ENCODE measurements at places on chromosomes 11 and 22.

DNA sequence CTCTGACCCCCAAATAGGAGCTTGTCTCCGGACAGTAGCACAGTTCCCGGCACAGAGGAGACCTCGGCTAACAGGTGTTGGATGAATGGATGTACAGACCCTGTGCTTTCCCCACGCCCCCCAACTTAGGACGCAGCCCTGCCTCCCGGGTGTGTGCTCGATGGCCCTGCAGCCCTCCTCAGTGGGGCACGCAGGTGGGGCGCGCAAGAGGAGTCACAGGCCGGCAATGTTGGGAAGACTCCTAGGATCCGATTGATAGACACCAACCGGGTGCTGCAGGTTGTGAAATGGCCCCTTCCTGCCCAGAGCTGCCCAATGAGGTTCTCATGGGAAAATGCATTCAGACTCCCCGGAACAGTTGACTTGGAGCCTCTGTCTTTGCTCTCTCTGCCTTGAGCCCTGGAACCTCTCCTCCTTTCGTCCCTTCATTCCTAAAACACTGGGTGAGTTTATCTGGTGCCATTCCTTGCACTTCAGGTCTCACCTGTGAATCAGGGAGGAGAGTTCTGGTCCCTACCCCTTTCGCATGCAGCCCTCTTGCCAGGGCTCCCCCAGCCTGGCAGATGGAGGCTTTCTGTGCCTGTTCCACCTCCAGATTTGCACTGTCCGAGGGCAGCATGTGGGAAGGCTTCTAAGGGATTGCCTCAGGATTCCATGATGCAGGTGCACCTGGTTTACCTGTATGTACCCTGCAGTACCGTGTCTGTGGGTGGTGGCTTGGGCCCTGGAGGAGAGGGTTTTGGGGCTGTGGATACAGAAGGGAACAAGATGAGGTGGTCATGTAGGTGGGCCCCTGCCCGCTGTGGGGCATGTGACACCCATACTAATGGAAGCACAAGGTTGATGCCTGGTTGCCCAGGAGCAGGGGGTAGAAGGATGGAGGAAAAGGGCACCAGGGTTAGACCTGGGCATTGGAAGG is 1.2 kb downstream of the MICALL1 start:
- DNase-seq: no peak

- DNase-seq: no peak
Measured at GRCh38 chr11:44915621-44916020, 35.1 kb downstream of the TP53I11 start.

DNA sequence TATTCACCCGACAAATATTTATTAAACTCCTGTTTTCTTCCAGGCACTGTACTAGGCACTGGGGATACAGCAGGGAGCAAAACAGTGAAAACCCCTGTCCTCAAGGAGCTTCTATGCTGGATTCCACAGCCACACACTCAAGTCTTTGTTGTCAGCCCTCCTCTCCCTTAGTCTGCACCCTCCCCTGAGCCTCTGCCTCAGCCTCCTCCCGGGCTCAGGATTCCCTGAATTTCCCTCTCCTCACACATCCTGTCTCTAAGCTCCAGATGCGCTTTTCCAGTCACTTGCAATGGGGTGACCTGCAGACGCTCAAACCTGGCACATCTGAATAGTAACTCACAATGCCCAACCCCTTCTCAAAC is 13.5 kb upstream of the TUB start:
- DNase-seq: no peak

- no peak for DNase-seq
Measured at GRCh38 chr11:49424136-49424535, 215.7 kb upstream of the FOLH1 start.

DNA sequence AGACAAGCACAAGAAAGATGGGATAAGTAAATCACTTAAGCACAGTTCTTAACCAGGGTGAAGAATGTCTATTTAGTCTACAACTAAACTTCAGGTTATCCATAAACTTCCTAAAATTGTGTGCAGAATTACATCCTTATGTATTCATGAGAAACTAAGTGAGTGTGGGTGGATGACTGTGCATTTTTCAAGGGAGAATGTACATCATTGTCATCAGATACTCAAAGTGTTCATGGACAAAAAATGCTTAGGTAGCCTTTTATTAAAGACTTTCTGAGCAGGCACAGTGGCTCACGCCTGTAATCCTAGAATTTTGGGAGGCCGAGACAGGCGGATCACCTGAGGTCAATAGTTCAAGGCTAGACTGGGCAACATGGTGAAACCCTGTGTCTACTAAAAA is 2023.8 kb downstream of the LRRC4C start:
- DNase-seq: no peak

- DNase-seq: no peak
Measured at GRCh38 chr22:45218976-45219375, 21.7 kb downstream of the KIAA0930 start.

- DNase-seq: no peak
Measured at GRCh38 chr11:75592715-75593114, 30.7 kb downstream of the SERPINH1 start.

DNA sequence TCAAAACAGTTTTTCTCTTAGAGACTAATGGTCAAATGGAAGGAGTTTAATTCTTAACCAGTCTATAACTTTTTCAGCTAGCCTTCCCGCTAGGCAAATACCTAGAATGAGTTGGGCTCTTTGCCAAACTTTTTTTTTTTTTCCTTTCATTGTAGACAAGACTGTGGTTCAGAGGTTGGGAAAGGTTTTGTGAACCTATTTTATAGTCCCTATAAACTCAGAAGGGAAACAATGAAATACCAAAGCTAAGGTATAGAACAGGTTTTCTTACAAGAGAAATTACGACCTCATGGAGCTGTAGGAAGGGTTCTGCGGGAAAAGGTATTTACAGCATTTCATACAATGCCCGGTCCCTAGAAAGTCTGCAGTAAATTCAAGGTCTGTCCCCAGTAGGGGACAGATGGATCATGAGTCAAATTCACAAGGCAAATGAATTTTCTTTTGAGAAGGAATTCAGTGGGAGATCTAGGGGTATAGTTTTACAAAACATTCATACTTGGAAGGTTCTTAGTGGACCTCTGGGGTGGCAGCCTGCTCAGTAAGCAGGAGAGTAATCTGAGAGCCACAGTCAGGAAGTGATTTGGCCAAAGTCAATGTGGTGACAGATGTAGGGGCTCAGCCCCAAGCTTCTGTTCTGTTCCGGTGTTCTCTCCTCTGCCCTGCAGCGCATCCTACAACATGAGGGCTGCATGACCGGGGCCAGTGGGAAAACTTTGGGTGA is 146.8 kb downstream of the DBX1 start:
- no peak for DNase-seq

DNA sequence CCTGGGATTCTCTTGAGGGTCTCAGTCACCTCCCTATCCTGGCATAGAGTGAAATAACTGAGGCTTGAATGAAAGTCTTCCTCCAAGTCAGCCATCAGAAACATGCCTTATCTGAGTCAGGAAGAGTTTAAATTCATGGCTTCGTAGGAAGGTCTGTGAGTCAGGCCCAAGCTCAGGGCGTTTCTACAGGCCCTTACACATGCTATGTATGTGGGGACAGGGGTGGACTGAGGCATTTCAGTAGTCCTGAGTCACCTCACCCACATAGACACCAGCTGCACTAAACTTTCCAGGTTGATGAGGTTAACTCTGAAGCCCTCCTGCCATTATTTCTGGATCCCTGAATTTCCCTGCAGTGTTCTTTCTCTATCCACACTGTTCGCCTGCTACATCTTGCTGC is 134.6 kb upstream of the RCN1 start:
- no peak for DNase-seq

GRCh38 chr11:20031155-20032001 is 128.9 kb downstream of the DBX1 start:
- DNase-seq: no peak

GRCh38 chr22:42344361-42344905 is 74.0 kb upstream of the TCF20 start:
- no peak for DNase-seq

DNA sequence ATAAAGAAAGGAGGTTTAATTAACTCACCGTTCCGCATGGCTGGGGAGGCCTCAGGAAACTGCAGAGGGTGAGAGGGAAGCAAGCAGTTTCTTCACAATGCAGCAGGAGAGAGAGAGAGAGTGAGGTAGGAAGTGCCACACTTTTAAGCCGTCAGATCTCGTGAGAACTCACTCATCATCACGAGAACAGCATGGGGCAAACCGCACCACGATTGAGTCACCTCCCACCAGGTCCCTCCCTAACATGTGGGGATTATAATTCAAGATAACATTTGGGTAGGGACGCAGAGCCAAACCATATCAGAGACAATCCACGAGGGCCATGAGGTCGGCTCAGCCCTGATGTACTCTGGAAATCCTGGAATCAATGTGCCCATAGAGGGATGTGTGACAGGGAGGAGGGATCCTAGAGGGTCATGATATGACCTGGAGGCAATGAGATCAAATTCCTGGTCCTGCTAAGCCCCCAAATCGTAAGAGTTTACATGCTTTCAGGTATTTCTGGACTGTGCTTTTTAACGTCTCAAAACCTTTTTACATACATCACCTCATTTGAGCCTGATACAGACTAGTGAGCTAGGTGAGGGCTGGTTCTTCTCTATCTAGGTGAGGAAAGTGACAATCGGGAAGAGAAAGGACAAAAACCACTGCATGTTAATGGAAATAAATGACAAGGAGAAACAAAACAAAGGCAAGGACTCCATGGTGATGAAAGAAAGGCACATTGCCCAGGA is 19.5 kb upstream of the RASSF10 start:
- DNase-seq: no peak

GRCh38 chr22:20663137-20663828 is 110.6 kb upstream of the SERPIND1 start:
- no peak for DNase-seq

- DNase-seq: no peak
Measured at GRCh38 chr11:27507557-27508322, 1.2 kb upstream of the LIN7C start.

DNA sequence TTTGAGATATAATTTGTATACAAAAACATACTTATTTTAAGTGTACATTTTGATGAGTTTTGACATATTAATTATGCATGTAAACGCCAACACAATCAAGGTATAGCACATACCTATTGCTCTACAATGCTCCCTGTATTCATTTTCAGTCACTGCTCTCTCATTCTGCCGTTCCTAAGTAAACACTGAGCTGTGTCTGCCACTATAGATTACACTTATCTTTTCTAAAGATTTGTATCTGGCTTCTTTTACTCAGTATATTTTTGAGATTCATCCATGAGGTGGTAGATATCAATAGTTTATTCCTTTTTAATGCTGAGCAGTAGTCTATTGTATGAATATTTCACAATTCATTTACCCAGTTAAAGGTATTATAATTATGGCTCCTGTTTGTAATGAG is 25.4 kb upstream of the BACE1-AS start:
- no peak for DNase-seq

DNA sequence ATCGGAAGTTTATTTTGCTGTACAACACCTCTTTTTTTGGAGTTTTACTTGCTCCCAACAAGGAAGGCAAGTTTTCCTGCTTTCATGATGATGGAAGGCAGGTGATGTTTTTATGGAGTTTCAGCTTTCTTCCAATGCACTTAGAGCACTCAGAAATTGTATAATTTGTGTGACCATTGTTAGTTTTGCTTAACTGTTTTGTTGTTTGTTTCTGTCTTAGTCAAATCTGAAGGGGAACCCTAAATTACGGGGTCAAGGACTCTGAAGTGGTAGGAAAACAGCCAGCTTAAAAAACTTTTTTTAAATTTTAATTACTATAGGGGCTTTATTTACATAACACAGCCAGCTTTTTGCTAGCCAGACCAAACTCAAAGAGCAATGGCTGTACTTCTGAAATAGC is 14.7 kb downstream of the APOL6 start:
- no peak for DNase-seq

DNA sequence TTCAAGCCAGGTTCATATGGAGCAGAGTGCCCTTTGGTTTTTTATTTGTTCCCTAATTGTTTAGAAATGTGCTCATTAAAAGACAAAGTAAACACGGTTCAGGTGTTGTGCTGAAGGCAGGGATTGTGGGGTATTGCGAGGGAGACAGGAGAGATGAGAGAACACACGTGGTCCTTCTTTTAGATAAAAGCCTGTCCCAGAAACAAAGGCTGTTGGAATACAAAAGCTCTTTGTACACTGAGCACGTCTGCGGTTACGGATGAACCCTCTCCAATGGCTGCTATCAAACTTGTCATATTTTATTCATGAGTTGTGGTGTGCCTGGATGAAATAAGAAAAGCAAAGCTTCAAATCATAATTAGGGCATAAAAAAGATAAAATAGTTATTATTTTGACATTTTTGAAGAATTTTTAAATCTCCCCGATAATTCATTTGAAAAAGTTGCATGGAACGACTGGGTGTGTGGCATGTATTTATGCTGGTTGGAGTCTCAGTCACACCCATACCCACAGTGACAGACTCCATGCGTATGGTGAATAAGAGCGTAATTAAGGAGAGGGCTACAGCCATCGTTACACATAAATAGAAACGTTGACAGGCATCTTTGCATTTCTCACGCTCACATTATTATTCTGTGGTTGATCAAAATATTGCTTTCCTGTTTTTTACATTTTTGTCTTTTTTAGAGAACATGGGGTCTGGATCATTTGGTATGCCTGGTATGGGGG is 92.9 kb downstream of the NELL1 start:
- DNase-seq: no peak

DNA sequence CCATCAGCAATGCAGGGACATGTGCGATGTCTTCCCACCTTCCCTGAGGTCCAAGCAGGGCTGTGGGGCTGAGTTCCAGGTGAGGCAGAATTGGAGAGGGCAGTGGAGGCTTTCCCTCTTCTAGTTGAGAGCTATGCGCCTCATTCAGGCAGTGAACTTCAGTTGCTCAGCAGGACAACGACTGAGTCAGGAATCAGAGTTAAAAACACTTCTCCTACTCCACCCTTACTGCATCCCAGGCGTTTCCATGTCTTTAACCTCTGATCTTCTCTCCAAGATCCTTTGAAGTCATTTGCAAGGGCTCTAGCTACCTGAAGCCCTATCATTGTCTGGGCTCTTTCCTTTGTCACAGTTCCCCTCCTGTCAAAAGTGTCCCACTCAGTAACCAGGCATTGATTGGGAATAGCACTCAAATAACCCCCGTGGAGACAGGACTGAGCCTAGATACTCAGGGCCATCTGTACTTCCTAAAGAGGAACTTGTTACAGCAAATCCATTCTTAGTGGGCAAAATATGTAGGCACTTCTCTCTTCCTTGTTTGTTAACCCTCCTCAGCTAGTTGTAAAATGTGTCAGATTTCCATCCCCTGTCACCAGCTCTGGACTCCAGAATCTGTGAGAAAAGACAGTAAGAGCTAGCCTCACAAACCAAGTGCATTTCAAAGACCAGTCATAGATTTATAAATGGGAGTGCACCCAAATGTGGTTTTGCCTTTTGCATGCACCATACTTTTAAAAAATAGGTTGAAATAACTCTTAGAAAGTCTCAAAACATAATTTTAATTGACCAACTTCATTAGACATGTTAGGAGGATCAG is 72.5 kb upstream of the MYO18B start:
- DNase-seq: no peak

DNA sequence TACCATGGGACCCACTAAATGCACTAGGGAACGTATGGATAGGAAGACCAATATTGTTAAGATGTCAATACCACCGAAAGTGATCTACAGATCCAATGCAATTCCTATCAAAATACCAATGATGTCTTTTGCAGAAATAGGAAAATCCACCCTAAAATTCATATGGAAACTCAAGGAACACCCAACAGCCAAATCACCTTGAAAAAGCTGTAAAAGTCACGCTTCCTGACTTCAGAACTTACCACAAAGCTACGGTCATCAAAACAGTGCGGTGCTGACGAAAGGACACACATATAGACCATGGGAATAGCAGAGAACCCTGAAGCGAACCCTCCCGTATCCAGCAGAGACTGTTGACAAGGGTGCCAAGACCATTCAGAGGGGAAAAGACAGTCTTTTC is 20.5 kb downstream of the BRD1 start:
- DNase-seq: no peak

- no peak for DNase-seq
Measured at GRCh38 chr11:93740031-93740729, 1.1 kb downstream of the TAF1D start.

- no peak for DNase-seq
Measured at GRCh38 chr22:39463931-39464390, 7.1 kb downstream of the MGAT3 start.

Measured in activated T-cell treated with anti-CD3 and anti-CD28 coated beads for 1 hour (primary cell).